Upper lobe of left lung (tissue), 6 donors: ENCODE measurements at places on chromosomes 16 and 17.
A peak's percentile ranks its signal among the peaks of the same experiment; 100 is the strongest.

- DNase-seq, result no peak
Observed at GRCh38 chr17:51496378-51496777, 236.0 kb downstream of the UTP18 start.

GRCh38 chr17:56083475-56083874 is 69.8 kb upstream of the ANKFN1 start:
- DNase-seq, result no peak

- DNase-seq, result no peak
Observed at GRCh38 chr16:25750488-25751216, 58.9 kb downstream of the HS3ST4 start.

DNA sequence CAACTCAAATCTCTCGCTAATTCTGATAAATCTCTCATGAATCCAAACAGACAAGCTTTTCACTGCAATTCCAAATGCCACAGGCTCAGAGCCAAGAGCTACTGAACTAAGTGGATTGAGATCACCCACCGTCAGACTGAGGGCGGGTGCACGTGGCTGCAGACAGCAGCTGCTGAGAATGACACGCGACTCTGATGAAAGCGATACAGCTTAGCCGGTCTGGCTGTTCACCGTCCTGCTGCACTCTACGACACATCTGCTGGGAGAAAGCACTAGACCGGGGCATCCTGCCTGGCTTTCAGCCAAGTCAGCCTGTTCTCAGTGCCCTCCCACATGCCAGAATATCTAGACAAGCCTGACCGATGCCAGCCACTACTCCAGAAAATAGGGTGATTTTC is 42.6 kb downstream of the KLHDC4 start:
- DNase-seq, result no peak

GRCh38 chr17:28841901-28842281 is 699 bp downstream of the FAM222B start:
- no peak for DNase-seq

DNA sequence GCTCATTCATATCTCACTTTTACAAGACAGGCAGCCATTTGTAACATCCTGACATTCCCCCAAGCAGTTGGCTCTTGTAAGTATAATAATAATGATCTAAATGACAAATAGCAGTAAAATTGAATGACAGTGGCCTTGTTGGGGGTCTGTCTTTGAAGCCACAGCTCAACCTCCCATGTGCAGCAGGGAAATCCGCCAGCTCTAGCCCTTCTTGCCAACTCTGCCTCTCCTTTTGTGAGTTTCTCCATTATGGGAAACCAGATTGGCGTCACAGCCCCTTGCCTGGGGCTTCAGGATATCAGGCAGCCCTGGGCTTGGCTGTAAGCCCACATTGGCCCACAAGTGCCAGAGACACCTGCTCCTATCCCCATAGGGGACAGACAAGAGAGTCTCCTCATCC is 70.4 kb upstream of the CACNG5 start:
- no peak for DNase-seq

DNA sequence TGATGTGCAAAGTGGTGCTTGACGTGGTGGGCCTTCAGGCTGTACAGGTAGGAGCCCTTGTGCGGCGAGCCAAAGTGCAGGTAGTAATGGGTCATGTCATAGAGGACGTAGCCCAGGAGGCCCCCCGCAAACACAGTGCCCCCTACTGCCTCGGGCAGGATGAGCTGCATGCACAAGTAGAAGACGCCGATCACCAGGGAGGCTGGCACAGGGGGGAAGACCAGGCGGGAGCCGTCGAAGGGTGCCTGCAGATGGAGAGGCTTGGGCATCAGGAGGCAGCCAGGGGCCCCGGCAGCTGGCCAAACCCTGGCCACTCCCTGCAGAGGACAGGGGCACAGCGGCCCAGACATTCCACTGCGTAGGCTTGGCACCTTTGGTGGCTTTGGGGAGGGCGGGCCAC is 15.7 kb upstream of the MLKL start:
- DNase-seq, result no peak

- DNase-seq, result peak; percentile 79
Observed at GRCh38 chr16:89708481-89708931, 7.0 kb upstream of the SPATA2L start.

DNA sequence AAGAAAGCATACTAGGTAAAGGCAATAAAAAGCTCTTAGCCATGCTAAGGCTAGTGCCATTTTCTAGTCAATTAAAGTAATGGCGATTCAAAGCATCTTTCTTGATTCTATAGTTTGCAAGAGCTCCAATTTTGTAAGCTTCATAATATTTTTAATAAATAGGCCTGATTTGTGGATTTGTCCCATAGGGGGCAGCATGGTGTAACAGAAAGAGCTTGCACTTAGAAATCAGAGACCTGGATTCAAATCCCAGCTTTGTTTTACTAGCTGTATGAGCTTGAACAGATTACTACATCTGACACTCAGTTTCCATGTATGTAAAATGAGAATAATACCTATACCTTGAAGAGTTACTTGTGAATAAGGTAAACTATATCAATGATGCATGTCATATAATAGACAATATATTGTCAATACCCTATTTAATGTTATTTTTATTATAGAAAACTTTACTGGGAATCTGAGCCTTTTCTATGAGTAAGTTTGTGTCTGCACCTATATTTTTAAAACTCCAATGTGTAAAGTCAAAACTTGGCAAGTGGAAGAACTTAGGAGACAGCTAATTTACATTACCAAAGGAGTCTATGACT is 93.6 kb upstream of the NOG start:
- DNase-seq, result no peak

GRCh38 chr16:1871974-1872635 is at the start of gene MEIOB:
Gene MEIOB, minus strand, starts transcription at chr16:1872164. Its CDS starts 3,989 bp downstream, at chr16:1868175.
- DNase-seq, result peak; percentile 51

DNA sequence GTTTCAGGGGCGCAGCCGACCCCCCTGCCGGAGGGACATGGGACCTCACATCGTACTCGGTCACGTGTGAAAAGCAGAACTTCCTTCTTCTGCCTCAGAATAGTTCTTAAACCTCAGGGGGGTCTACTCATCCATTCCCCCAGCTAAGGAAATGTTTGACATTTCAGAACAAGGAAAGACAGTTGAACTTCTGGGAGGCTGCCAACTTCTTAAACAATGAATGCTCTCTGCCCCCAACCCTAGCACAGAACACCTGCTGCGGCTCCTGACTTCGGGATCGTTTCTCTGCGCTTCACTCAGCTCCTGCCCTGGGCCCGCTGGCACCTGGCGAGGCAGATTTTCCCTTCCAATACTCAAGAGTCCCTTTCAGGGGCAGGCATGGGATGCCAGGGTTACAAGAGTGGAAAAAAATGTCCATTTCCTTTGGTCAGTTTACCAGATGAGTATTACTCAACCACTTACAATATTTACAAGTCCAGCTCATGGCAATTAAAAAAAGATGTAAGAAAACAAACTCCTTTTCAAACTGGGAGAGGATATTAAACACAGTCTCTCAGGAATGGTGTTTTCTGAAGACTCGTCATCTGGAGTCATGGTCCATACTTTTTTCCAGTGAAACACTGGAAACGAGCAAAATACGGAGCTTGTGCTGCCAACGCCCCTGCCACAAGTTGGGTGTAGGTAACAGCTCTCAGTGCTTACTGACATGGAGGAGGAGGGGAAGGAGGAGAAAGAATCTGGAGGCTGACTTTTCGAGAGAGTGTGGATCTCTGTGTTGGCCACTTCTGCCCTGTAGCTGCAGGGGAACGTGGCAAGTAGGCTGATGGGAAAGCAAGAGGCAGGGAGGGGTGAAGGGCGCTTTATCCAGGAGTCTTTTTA is 235.7 kb downstream of the NTN1 start:
- DNase-seq, result no peak

GRCh38 chr16:74844041-74844980 is 69.7 kb upstream of the FA2H start:
- no peak for DNase-seq

DNA sequence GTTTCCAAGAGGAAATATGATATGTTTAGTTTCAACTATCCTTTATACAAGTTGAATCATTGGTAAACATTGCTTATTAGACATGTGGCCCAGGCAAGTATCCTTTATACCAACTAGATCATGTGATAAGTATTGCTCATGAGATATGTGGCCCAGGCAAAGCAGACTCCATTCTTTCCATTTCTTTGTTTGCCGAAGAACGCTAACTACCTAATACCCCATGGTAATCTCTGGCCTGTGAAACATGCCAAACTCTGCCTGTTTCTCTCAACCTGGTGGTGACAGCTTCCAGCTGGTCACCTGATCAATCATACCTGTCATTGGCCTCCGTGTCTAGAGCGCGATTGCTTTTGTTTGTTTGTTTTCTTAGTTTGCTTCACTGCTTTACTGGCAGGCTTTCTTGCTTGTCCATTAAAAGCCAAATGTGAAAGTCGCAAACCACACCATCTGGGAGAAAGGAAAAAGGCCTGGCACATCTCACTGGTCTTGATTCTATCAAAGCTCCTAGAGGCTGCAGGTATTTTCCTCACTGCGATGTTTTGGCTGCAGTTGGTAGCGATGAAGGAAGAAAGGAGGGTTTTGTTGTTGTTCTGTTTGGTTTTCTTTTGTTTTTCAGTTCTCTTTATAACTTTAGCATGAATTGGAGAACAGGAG is 686.2 kb downstream of the KCNJ2 start:
- no peak for DNase-seq

DNA sequence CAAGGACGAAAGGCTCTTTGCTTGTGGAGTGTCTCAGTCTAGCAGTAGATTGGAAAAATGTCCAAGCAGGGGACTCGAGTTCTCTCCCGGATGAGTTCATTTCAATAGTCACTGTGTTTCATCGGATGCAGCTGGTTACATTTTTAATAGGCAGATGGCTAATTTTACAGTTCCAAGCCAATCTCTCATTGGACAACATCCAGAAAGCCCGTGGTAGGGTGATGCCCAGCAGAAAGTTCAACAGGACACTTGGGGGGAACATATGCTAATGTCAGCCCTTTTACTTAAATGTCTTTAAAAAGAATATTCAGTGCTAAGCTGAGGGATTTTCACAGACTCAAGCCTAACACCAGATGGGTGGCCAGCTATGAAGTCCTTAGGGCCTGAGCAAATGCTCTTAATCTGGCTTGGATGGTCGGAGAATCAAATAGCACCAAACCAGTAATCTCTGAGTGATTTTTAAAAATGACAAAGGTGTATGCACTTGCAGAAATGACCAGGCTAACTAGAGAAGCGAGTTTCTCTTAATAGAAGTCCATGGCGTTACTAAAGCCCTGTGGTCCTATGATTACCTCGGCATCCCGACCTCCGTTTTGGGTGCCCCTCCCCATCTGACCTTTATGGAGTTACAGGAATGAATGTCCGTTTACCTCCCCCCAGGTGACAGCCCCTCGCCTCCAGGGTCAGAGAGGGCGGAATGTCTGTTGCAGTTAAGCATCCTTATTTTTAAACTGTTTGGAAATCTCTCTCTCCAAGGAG is 289.2 kb upstream of the SALL1 start:
- no peak for DNase-seq

DNA sequence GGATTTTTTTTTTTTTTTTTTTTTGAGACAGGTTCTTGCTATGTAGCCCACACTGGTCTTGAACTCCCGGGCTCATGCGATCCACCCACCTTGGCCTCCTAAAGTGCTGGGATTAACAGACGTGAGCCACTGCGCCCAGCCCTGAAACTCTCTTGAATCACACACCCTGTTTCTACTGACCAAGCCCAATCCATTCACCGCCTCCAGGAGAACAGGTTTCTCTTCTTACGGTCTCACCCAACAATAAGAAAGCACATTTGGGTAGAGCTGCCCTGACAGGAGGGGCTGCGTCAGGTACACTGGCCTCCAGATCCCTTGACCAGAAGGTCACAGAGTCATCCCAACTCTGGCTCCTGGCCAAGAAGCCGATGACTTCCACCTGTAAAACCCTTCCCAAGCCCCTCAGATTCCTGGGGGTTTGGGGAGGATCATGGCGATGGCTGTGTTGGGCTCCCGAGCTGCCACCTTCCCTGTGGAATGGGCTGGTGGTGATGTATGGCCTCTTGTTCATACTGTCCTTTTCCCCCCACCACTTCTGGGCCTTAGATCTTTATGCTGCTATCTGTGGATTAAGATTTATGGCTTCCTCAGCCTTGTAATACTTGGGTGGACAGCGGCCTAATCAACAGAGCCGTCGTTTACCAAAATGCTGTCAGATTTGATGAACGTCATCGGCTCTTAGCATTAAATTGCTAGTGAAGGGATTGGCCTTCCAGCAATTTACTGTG is 89.1 kb downstream of the KATNIP start:
- no peak for DNase-seq

DNA sequence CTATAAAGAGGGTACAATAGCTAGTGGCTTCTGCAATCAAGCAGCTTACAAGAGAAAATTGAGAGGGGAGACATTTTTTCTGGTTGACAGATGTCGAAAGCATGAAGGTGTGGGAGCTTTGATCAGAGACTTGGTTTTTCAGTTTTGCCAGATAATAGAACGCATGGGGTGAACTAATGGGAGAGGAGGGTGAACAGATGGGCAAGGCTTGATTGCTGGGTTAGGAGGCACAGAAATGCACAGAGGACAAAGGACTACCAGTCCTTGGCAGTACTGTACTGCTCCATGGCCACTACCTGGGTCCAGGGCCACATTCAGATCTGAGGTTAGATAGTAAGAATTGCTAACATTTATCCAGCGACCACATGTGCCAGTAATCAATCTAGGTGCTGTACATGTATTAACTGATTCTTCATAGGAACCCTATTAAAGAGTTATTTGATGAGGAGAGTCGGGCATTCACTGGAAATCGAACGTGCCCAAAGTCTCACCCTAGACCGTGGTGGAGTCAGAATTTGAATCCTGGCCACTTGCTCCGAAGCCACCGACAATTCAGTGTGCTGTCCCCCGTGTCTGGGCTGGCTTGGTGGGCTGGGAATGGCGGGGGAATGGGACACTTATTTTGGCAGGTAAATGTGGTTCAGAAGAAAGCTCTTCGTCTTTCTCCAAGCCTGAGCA is 873 bp upstream of the KSR1 start:
- no peak for DNase-seq

- no peak for DNase-seq
Observed at GRCh38 chr17:73463821-73464220, 152.0 kb upstream of the CDC42EP4 start.

- no peak for DNase-seq
Observed at GRCh38 chr17:29378500-29378899, 11.7 kb upstream of the TAOK1 start.

DNA sequence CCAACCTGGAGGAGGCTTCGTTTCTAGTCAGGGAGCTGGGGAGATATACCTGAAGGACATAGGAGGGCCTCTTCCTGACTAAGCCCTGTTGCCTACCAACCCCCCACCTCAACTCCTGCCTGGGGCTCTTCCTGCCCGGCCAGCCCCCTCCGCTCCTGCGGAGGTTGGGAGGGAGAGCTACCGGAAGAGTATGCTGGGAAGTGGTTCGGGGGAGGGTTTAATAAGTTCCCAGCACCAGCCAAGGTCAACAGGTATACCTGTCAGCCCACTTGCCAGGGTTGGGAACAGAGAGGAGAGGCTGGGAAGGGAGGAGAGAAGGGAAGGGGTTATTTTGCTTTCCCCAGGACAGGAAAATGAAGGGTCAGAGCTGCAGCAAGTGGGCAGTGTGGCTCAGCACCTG is 4.7 kb downstream of the PPP1R1B start:
- peak; percentile 81 for DNase-seq

GRCh38 chr16:23257682-23258081 is 44.4 kb upstream of the SCNN1B start:
- DNase-seq, result no peak
